NCI-H524 treated with DMSO at 0.1 percent for 48 hours (cell line): ENCODE measurements at places on chromosomes 6 and 20.

DNA sequence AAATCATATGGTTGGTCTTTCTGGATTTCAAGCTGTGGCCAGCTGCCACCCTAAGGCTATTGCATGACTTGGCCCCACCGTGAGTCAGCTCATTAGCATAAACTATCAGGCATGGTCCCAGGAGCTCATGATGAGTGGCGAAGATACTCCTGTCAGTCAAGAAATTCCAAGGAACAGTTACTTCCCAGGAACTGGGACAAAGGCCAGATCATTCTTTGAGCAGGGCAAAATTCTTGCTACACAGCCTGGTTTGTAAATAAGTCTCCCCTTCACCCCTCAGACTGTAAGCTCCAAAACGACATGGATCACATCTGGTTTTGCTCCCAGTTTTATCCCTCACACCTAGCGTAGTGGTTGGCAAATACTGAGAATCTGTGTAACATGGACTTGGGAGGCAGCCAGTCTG, 33.0 kb upstream of the KIAA1586 start:
- DNase-seq = no peak

DNA sequence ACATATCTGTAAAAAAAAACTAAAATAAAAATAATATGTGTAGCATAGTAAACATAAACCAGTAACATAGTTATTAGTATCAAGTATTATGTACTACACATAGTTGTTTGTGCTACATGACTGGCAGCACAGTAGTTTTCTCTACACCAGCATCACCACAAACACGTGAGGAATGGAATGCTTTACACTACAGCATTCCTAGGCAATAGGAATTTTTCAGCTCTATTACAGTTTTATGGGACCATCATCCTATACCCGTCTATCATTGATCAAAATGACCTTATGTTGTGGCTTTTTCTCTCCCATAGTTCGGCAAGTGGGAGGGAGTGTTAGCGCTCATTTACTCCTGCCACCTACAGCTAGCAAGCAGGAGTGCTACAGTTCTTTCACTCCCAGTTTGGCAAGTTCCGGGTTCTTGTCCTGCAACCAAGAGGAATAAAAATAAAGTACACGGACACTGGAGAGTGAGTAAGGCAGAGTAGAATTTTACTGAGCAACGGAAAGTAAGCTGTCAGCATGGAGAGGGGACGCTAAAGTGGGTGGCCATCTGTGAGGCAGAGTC, 196.8 kb upstream of the HSF2 start:
- DNase-seq = no peak

GRCh38 chr20:57922083-57922482, 212.3 kb upstream of the PMEPA1 start:
- no peak for DNase-seq

DNA sequence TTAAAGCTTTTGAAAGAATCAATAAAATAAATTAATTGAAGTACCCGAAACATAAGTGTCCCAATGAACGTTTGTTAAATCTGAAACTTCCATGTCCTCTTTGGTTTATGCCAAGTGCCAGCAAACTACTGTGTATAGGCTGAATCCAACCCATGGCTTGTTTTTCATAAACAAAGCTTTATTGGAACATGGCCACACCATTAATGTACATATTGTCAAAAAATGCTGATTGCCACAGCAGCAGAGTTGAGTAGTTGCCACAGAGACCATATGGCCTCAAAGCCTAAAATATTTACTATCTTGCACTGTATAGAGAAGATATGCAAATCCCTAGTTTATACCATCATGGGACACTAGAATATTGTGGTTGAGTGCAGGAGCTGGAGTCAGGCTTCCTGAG, 406.1 kb downstream of the MAFB start:
- no peak for DNase-seq

DNA sequence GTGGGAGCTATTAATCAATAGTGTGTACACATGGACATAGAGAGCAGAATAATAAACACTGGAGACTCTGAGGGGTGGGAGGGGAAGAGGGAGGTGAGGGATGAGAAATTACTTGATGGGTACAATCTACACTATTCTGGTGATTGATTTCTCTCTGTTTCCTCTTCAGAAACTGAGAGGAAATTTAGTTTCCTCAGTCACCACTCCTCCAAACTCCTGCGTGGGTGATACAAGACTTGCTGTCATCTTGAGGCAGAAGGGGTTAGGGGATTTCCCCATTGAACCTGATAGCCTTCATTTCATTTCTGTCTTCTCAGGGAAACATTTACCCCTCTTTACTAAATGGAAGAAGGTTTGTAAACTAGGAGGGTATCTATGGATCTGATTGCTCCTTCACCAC, 84.3 kb upstream of the ESR1 start:
- no peak for DNase-seq

DNA sequence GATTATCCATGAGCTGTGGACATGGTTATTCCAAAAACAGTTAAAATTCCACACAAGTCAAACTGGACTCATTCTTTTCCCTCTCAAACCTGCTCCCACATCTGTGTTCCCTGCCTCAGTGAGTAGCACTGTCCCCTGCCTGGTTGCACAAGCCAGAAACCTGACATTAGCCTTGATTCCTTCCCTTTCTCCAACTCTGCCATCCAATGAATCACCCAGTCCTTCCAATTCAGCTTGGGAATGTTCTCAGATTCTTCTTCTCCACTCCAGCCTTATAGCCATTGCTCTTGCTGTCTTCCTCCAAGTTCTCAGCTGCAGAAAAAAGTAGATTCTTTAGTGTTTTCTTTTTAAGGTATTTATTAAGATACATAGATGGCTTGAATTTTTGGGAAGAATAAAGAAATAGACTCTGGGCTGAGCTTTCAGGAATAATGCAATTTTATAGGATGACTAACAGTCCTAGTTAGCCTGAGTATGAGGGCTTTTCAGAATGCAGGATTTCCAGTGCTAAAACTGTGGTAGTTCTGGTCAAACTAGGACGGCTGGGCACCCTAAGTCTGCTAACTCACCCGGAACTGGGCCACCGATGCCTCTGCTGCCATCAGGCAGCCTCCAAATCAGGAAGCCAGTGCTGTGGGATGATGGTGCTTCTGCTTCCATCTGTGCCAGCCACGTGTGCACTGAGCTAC, 18.2 kb upstream of the SASH1 start:
- no peak for DNase-seq

- no peak for DNase-seq
Measured at GRCh38 chr6:165744555-165745228, 81.7 kb upstream of the PDE10A start.

DNA sequence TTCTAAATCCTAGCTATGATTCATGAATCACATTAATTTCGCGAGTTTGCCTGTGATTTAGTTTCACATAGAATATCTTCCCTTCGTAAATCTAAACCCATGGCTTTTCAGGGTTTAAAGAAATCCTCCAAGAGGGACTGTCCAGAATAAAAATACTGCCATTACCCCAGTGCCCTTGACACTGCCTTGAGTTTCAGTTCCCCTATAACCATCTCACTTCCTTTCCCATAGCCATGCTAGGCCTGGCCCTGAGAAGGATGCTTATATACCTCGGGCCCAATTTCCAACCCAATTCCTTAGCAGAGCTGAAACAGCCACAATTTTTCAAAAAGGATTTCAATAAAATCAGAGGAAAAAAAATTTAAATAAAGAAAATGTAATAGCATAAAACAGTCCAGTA, 697.3 kb downstream of the FRK start:
- no peak for DNase-seq

DNA sequence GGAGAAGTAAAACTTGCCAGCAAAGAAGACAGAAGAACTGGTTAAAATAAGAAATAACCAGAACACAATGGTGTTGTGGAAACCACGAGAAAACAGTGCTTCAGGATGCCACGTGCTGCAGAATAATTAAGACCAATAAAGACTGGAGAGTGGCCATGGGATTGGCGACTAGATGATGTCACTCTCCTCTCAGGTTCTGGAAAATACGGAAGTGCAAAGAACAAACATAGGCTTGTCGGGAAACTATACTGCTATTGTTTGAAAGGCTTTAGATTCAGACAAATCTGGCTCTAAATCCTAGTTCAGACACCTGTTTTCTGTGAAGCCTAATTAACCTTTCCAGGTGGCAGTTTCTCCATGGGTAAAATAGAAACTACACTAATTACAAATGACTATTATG, 138.4 kb upstream of the STXBP5 start:
- no peak for DNase-seq

DNA sequence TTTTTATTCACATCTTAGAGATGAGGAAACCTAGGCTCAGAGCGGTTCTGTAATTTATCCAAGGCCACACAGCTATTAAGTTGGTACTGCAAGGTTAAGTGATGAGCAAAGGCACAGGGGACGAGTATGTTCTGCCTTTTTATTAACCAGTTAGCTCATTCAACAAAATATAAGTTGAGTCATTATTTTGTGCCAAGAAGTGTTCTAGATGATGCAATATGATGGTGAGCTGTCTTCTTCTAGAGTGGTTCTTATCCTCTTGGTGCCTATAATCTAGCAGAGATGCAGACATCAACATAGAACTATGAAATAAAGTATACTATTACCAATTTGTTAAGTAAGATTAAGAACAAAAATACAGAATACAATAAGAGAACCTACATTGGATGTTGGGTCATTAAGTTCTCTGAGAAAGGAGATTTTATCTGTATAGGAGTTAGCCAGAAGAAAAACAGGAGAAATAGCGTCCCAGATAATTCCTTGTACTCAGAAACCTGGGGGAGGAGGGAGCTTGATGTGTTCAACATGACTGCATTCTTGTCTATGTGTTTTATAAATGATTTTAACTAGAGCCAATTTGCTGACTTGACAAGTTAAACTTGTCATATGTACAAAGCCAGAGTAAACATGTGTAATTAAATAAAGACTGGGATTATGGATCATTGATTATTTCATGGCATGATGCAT, 122.3 kb downstream of the TBXT start:
- no peak for DNase-seq

- DNase-seq = no peak
Measured at GRCh38 chr20:16819483-16819882, 71.3 kb downstream of the OTOR start.

- DNase-seq = no peak
Measured at GRCh38 chr6:153758516-153758915, 280.5 kb upstream of the OPRM1 start.

DNA sequence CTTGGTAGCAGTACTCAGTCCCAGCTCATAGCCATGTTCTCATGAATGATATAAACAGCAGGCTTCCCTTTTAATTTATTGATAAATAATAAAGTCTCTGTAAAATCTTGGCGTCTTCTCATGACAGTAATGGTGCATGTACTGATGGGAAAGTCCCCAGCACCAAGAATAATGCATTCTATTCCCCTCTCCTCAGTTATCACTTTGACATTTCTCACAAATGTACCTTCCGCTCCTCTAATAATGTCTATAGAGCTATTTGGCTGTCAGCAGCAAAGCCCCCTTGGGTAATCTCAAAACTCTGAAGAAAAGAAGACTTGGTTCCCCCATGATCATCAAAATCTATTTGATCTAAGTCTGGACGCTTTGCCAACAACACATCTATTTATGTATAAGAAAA, 185.0 kb upstream of the SPTLC3 start:
- no peak for DNase-seq
